Activated T-cell treated with anti-CD3 and anti-CD28 coated beads, Interleukin-2, amount 50 U/mL, for 24 hours (primary cell): ENCODE measurements at places on chromosomes 1 and 21.
A peak's percentile ranks its signal among the peaks of the same experiment; 100 is the strongest.

DNA sequence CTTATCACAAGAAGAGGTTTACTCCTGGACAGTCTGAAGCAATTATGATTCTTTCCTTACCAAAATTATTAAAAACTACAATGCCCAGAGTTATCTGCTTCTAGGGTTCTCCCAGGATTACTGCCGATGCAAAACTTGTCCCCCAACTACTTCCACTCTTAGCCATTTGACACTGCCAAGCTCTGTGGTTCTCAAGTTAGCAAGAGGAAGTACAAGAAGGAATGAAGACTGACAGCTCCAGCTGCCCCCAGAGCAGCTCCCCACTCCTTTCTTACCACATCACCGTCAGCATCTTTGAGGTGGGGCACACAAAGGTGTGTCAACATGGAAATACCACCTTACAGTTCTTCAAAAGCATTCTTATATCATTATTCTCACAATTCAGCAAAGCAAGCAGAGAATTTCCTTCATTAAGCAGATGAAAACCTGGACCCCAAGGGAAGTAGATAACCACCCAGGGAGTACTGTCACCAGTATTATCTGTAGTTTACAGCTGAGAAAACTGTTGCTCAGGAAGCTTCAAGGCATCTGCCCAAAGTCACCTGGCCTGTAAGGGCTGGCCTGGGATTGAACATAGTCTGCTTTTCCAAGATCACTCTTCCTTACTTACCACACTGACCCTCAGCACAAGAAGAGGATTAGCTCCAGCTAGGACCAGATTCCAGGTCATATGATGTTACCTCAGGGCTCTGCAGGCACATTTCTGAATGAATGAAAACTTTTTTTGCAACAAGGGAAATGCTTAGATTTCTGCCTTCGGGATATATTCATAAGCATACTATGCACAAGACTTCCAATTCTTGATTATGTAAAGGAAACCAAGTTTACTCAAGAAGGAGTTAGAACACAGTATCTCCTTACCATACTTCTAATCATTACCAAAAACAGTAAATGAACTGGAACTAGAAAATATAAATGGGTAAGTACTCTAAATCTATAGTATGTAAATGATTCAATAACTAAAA lies 9.3 kb downstream of the PSMG1 start:
- H3K4me1 ChIP-seq = peaks cover 16% of the 10 kb centered on the region
- no peaks in the 10 kb centered on the region for H3K27me3 ChIP-seq
- no peak for DNase-seq
- peak overlapping the region; percentile 47 for H3K27ac ChIP-seq

DNA sequence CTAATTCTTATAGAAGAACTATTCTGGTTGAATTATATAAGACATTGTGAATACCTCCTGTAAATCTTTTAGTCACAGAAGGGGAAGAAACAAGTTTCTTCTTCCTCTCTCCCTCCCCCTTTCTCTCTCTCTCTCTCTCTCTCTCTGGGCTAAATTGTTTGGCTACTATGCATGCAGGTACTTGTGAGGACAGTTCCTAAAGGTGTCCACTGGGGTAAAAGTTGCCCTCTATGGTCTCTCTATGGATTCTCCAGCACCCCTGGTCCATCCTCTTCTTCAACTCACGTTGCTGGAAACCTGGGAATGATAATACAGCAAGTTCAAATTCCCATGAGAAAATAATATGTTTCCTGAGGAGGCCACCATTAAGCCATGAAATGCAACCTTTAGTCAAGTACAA lies 5.8 kb downstream of the OR6K3 start:
- no peak for DNase-seq
- H3K36me3 ChIP-seq = no peaks in the 10 kb centered on the region

GRCh38 chr1:109535481-109535880 lies 4.2 kb upstream of the GPR61 start:
- H3K4me3 ChIP-seq = no peak overlapping the region
- peaks cover 22% of the 10 kb centered on the region for H3K4me1 ChIP-seq
- no peaks in the 10 kb centered on the region for H3K36me3 ChIP-seq
- no peak overlapping the region for H3K27ac ChIP-seq
- H3K27me3 ChIP-seq = no peaks in the 10 kb centered on the region

- no peaks in the 10 kb centered on the region for H3K27me3 ChIP-seq
- H3K4me3 ChIP-seq = no peak overlapping the region
- H3K27ac ChIP-seq = no peak overlapping the region
- no peak for DNase-seq
Observed at GRCh38 chr1:241451956-241452355, 67.6 kb downstream of the FH start.

GRCh38 chr21:33698087-33698860 lies 56.0 kb downstream of the ITSN1 start:
- H3K36me3 ChIP-seq = no peaks in the 10 kb centered on the region
- no peaks in the 10 kb centered on the region for H3K4me1 ChIP-seq
- no peak overlapping the region for H3K4me3 ChIP-seq
- H3K27ac ChIP-seq = no peak overlapping the region

DNA sequence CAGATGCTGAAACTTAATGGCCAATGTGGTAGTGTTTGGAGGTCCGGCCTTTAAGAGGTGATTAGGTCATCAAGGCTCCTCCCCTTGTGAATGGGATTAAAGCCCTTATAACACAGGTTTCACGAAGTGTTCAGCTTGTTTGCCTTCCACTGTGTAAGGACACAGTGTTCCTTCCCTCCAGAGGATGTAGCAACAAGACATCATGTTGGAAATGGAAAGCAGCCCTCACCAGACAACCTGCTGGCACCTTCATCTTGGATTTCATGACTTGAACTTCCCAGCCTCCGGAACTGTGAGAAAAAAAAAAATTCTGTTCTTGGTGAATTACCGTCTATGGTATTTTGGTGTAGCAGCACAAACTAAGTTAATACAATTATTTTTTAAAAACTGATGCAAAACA lies 613.8 kb downstream of the KIF26B start:
- peaks cover 4% of the 10 kb centered on the region for H3K4me1 ChIP-seq
- peaks cover 41% of the 10 kb centered on the region for H3K36me3 ChIP-seq
- no peak for DNase-seq
- no peak overlapping the region for H3K27ac ChIP-seq
- no peaks in the 10 kb centered on the region for H3K27me3 ChIP-seq

DNA sequence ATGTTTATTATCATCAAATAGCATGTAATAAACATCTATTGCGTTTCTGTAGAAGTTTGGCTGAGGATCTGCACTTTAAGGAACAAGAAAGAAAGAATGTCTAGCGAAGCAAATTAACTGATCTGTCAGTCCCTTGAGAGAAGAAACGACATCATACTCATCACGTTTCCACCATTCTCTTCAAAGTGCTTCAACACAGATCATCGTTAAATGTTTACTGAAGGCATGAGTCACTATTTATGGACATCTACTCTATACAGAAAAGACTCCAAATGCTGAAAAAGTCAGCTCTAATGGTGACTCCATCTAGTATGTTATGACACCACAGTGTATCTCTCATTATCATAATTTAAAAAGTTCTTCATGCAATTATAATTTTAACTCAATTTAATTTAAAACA lies 369.1 kb downstream of the RGS7 start:
- H3K4me1 ChIP-seq = no peaks in the 10 kb centered on the region
- no peak overlapping the region for H3K27ac ChIP-seq
- H3K27me3 ChIP-seq = no peaks in the 10 kb centered on the region
- H3K4me3 ChIP-seq = no peak overlapping the region

GRCh38 chr1:82492159-82492558 lies 691.4 kb downstream of the ADGRL2 start:
- H3K4me3 ChIP-seq = no peak overlapping the region
- H3K4me1 ChIP-seq = no peaks in the 10 kb centered on the region
- no peak overlapping the region for H3K27ac ChIP-seq
- no peaks in the 10 kb centered on the region for H3K36me3 ChIP-seq
